Karpas-422 (cell line): ENCODE measurements at places on chromosomes 2 and 18. TPM values are rescaled to one million over a fixed set of nuclear protein-coding genes. Genes with fewer than 3 reads are reported as not detected.
A peak's percentile ranks its signal among the peaks of the same experiment; 100 is the strongest.

The HNMT gene
- not detected in 2 replicates for total RNA-seq

The SLC23A3 gene
- 2.7 and 3.5 TPM in 2 replicates for total RNA-seq

The SH3BP4 gene
- total RNA-seq: not detected in 2 replicates

The HAAO gene
- total RNA-seq: not detected in 2 replicates

DNA sequence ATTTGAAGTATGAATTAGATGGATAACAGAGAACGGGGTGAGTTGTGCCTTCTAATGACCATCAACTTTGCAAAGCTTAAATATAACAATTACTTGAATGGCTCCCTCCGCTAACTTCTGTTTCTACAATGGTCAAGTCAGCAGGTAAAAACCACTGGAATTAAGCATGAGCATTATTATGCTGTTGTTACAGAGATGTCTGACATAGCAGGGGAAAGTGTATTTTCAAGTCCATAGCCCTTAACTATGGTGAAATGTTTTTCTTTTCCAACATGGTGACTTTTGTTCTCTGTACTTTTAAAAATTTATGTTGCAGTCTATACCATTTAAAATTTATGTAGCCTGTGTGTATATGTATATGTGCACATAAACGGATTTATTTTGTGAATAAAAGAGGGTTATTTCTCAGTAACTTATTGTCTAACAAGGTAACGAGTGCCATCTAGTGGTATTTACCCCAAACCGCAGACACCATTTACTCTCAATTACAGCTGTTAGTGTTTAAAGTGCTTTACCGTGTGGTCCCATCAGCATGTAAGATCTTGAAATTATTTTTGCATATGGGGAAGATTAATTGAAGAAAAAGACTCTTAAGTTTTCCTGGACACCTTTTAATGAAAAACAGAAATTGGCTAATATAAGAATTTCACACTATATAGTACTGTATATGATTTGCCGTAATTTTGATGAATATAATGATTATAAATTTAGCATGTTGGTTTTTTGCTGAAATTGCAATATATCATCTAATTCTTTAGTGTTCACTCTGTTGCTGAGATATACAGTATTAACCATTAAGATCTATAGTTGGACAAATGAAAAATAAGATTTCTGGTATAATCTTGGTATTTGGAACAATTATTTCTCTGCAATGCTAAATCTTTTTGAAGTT is 78.2 kb downstream of the UBE2E3 start:
- H3K4me3 ChIP-seq: no peak overlapping the region
- no peak overlapping the region for H3K27ac ChIP-seq
- DNase-seq: peak; percentile 86
- no peaks in the 10 kb centered on the region for H3K36me3 ChIP-seq

GRCh38 chr2:36511858-36512603 is 85.9 kb downstream of the FEZ2 start:
- DNase-seq: no peak
- no peaks in the 10 kb centered on the region for H3K36me3 ChIP-seq
- H3K4me1 ChIP-seq: no peaks in the 10 kb centered on the region
- no peaks in the 10 kb centered on the region for H3K27me3 ChIP-seq
- H3K27ac ChIP-seq: no peak overlapping the region

DNA sequence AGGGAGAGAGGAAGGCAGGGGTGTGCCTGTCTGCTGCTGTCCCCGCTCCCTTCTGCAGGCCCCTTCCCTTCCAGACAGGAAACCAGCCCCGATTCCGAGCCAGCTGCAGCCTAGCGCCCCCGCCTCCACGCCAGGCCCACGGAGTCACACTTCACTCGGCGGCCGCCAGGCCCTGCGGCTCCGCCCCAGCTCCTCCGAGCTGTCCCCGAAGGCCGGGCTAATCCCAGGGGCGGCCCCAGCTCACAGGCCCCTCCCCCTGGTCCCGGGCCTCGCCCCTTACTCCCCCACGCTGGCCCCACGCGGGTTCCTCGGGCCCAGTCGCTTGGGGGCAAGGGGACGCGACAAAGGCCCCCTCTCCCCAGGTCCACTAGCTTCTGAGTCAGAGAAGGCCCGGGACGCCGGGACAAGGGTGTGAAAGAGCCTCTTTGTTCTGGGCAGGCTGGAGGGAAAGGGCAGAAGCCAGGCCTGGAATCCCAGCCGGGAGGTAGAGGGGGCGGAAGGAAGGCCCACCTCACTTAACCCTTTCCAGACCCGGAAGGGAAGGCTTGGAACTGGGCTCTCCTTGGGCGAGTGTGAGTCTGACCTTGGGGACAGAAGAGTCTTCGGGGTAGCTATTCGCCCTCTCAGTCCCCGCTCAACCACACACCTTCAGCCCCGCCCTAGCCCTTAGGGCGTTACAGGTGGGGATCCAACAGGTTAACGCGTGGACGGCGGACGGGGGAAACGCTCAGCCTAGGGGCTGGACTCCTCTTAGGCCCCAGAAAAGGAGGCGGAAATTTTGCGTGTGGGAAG is 1.2 kb downstream of the RTKN start:
- peak overlapping the region; percentile 71 for H3K4me3 ChIP-seq
- no peaks in the 10 kb centered on the region; the same call in 1 of the 2 replicates for H3K27me3 ChIP-seq
- H3K27ac ChIP-seq: peak overlapping the region; percentile 24; the same call in 1 of the 2 replicates
- H3K4me1 ChIP-seq: peaks cover 56% of the 10 kb centered on the region

DNA sequence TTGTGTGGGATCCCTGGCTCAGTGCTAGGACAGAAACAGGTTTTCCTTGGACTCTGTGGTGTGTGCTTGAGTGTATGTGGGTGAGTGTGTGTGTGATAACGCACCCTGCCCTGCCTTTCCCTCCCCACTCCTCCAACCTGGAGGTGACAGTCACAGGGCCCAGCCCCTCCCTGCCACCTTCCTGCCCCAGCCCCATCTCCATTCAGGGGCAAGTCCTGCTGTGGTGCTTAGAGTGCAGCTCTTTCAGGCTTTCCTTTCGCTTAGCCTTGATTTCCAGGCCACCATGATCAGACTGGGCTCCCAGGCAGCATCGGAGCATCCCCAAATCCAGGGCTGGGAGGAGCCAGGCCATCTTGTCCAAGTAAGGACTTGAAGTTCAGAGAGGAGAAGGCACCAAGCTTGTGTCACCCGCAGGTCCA is 185.2 kb downstream of the ZFP36L2 start:
- H3K27ac ChIP-seq: no peak overlapping the region
- H3K27me3 ChIP-seq: no peaks in the 10 kb centered on the region
- H3K4me3 ChIP-seq: no peak overlapping the region
- DNase-seq: no peak
- H3K36me3 ChIP-seq: no peaks in the 10 kb centered on the region

DNA sequence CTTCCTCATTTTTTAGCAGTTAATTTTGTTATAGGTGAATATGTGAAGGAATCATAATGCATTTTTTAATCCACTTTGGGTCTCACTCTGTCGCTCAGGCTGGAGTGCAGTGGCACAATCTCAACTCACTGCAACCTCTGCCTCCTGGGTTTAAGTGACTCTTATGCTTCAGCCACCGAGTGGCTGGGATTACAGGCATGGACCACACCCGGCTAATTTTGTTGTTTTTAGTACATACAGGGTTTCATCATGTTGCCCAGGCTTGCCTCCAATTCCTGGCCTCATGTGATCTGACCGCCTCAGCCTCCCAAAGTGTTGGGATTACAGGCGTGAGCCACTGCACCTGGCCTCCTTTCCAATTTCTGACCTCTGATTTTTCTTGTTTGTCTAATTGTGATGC is 17.7 kb downstream of the SCYGR5 start:
- DNase-seq: no peak
- H3K4me1 ChIP-seq: no peaks in the 10 kb centered on the region

- H3K4me3 ChIP-seq: no peak overlapping the region
- no peaks in the 10 kb centered on the region for H3K27me3 ChIP-seq
- peaks cover 20% of the 10 kb centered on the region for H3K4me1 ChIP-seq
- DNase-seq: peak; percentile 61
- peaks cover 9% of the 10 kb centered on the region; the same call in 1 of the 2 replicates for H3K36me3 ChIP-seq
Observed at GRCh38 chr18:46213295-46213694, 109.1 kb downstream of the HAUS1 start.
